ENCODE measurements at places on chromosomes 2 and 18.

DNA sequence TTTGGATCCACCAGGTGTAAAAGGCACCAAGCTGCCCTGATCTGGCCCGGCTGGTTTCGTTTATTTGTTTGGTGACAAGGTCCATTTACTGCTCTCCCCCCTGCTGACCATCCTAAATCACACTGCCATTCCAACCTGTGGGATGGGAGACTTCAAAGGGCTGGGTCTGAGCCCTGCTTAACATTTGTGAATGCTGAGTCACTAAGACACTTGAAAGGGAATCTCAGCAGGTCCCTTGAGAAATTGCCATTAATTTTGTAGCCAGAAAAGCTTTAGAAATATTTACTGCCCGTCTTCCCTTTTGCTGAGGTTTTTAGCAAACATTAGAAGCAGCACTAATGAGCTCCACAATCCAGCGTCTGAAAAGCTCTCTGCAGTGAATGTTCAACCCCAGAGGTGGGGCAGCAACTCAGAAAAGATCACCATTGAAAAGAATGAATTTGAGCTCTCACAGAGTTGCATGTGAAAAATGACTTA lies 133.8 kb downstream of the ARL4C start:
- DNase-seq, result no peak

DNA sequence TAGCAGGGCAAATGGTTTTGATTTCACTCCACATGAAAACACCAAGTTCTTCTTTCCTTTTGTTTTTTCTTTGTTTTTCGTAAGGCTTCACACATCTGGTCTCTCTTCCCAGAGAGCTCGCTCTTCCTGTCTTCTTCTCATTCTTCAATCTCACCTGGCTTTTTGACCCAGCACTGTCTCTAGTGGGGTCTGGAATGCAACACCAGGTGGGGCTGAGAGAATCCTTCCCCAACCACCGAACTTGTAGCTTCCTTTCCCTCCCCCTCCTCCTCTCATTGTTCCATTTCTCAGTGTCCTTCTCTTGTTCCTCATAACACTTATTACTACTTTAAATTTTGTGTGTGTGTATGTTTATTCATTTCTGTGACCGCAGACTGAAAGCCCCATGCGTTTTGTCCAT lies 13.5 kb upstream of the PIEZO2 start:
- DNase-seq, result no peak

DNA sequence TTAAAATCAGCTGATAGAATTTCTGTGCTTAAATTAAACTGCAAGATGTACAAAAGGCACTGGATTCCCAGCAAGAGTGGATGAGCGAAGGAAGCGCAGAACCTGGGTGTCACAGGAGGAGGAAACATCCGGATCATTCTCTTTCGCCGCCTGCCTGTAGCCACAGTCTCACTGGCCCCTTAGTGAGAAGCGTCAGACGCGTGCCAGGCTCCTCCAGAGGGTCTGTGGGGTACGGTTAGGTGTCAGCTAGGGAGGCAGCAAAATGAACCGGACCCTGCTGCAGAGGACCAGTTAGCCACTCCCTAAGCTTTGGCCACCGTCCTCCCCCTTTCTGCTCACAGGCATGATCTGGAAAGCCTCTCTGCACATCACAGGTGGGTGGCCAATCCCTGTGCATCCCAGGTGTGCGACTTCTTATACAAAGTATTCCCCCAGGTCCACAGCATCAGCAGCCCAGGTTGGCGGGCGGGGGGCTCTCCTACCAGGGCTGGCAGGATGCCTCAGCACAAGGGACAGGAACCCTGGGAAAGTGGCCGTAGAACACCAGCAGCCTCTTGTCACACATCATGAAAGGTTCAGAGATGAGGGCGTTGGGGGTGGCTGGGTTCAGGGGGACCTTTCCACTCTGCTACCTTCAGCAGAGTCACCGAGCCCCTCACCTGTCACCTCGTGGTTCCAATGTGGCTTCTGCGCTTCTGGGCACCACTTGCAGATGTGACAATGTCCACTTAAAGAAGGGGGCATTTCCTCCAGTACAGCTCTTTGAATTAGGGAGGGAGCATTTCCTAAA lies 61.1 kb upstream of the SLC66A3 start:
- no peak for DNase-seq

- no peak for DNase-seq
Observed at GRCh38 chr18:34936772-34937171, 104.4 kb upstream of the MAPRE2 start.

DNA sequence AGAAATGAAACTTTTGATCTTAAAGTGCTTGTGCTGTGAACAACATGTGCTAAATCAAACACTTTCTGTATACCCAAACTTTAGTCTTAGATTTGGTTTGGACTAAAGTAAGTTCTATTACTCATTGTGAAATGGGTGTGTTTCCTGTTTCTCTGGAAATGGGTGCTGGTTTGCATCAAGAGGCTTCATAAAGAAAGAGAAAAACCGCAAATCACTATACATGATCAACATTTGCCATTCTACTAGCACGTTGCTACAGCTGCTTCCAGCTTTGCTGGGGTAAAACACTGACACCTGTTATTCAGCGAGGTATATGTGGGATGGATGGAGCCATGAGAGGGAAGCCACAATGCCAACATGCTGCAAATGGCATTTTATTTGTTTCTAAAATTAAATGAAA lies 547.0 kb upstream of the ACVR2A start:
- DNase-seq, result no peak

GRCh38 chr2:233242231-233242927 lies 9.1 kb upstream of the ATG16L1 start:
- no peak for DNase-seq

GRCh38 chr2:237650455-237650850 lies 23.1 kb downstream of the LRRFIP1 start:
- DNase-seq, result no peak

DNA sequence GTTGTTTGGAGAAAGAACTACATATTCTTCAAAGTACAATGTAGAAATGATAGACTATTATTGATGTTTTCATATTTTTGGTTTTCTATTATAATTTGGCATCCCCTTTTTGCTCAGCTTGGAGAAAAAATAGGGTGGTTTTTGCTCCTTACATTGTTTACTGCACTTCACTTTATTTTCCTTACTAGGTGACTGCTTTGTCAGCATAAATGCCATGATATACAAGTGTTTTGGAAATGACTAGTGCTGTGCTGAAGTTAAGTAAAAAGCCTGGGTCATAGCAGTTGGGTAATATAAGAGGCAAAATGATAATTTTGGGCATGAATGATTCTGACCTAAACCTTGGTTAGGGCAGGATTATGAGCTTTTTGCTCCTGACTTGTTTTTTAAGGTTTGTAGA lies 250.9 kb downstream of the KCNS3 start:
- DNase-seq, result no peak

- DNase-seq, result no peak
Observed at GRCh38 chr2:44769349-44770011, 172.0 kb upstream of the SIX3 start.

DNA sequence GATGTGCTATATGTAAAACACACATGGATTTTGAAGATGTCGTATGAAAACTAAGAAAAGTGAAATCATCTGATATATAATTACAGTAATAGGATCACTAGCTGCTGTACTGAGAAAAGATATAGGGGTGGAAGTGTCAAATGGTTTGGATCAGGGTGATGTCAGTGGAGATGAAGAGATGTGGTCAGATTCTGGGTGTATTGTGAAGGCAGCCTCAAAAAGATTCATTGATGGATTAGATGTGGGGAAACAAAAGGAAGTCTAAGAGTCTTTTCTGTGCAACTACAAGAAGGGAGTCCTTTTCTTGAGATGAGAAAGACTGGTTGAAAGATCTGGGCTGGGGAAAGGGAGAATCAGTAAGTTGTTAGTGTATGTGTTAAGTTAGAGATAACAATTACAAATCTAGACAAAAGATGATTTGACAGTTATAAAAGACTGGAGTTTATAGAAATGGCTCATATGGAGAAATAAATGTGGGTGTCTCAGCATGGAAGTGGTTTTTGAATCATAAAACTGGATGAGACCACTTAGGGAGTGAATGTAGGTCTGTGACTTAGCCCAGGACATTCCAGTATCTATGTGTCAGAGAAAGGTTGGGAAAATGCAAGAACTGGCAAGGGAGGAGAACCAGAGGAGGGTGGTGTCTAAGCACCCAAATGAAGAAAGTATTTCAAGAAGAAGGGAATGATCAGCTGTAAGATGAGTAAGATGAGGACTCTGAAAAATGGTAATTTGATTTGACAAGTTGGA lies 347.4 kb downstream of the PARD3B start:
- DNase-seq, result no peak

DNA sequence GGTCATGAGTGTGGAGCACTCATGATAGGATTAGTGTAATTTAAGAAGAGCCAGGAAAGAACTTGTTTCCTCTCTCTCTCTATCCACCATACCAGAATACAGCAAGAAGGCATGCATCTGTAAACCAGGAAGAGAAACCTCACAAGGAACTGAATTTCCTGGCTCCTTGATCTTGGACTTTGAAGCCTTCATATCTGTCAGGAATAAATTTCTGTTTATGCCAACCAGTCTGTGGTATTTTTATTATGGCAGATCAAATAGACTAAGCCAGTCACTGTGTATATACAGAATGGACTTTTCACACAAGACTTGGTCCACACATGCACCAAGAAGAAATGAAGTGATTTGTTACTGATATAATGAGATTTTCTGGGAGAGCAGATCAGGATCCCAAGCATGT lies 930.1 kb upstream of the TMEFF2 start:
- DNase-seq, result no peak
